ENCODE measurements at places on chromosomes 2 and 18.

DNA sequence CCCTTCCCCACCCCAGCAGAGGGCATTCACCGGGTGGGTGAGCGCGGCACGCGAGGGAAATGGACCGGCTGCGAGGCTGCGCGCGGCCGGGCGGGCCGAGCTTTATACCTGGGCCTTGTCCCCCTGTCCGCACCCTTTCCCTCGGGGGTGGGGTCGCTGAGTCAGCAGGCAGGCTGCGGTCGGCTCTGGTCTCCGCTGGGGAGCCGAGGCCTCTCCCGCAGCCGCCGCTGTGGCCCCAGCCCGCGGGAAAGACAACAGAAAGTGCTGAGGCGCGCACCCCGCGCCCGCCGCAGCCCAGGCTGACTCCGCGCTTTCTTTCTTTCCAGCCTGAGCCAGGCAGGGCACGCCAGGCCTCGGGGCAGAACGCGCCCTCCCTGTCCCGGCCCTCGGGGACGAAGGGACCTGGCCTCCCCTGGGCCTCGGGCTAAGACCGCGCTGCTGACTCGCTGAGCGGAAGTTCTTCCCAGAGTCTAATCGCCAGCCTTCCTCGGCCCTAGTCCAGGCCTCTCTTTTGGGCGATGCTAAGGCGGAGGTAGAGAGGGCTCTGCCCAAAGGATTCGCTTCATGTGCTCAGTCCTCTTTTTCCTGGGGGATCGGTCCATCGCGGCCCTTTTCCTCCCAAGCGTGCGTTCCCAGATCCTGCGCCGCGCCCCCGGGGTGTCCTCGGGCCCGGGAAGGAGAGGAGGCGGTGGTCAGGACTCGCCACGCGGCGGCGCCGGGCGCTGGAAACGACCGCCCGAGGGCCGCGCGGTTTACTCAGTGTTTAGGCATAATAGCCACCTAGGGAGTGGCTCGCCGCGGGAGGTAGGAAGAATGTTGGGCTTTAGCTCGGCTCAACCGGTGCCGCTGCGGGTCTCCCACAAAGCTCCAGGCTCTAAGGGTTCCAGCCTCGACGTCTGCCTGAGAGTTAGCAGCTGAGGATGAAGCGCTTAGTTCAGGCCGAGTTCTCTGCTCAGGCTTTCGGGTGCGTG is at the start of gene CRYBA2:
CRYBA2 (minus strand) TSS at position 78 of the 971 bp plus-strand sequence. CDS start 246 bp downstream, outside the sequence.
- no peak for DNase-seq

DNA sequence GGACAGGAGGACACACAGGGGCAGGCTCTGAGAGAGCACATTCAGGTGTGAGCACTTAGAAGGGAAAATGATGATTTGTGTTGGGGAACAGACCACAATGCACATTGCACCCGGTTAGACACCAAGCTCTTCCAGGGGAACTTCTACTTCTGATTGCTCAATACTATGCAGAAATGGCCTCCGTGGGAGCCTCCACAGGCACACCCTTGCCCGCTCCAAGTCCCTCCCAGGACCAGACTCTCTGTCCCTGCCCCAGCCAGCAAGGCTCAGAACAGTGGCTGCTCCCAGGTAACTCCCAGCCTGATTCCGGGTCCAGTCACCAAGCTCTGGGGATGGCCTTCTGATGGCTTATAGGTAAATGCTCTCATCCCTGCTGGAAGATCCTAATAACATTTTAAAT is 56.2 kb downstream of the BCL2L11 start:
- DNase-seq: no peak

DNA sequence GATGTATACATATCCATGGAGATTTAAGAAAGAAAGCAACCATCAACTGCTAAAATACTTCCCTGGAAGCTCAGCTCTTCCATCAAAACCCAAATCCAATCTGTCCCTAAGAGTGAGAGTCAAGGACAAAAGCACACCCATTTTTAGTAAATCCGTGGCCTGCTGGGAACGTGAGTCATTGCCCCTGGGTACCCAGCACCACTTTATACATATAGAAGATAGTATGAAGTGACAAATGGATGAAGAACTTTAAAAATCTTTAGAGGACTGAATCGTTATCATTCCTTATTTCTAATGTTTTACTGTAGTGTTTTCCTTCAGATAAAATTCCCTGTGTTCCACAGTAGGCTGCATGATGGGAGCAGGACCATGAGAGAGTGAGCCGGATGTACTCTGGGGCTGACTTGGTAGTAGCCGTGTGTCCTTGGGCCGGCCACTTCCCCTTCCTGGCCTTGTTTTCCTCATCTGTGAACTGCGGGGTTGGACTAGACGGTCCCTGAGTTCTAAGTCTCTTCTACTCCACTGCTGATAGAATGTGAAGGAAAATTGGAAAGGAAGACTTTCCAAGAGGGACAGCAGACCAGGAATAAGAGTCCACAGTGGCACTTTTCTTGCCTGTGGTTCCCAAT is 28.5 kb upstream of the CEP68 start:
- no peak for DNase-seq

GRCh38 chr18:48019557-48020325 is 89.3 kb upstream of the SMAD2 start:
- DNase-seq: no peak

GRCh38 chr2:8346208-8346607 is 335.6 kb upstream of the ID2 start:
- no peak for DNase-seq
